ENCODE measurements at places on chromosomes 6 and 20.

DNA sequence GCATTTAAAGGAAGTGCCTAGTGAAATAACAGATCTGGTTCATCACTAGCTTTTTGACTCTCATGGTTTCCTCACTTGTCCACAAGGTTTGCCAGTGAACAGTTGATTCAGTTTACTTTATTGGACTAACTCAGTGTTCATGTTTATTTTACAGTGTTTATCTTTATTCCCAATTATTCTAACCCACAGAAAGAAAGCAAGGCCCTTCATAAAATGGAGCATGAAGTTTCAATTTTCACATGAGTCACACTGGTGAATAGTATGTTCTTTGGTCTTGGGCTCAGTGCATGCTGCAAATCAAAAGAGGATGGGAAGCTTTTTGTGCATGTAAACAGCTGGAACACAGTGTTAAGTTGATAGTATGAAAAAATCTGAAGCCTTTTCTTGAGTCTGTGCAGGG, 217.6 kb upstream of the HDDC2 start:
- DNase-seq, result no peak

- DNase-seq, result no peak
Observed at GRCh38 chr20:24146231-24146634, 157.7 kb upstream of the GGTLC1 start.

DNA sequence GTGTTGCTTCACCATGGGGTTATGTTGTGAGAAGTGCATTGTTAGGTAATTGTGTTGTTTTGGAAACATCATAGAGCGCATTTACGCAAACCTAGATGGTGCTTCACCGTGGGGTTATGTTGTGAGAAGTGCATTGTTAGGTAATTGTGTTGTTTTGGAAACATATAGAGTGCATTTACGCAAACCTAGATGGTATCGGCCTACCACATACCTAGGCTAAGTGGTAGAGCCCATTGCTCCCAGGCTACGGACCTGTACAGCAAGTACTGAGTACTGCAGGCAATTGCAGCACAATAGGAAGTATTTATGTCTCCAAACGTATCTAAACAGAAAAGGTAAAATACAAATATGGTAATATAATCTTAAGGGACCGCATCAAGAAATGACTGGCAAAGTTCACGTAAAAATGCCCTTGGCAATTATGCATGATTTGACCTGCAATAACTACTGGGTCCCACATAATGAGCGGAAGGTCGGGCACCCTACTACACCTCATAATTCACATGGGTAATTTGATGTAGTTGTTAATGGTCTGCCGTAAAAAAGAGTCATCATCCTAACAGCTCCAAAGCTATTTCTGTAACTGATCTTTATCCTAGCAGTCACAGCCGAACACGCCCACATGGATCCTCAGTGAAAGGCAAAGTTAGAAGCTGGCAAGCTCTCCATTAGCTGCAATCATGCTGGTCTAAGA, 76.0 kb downstream of the RSPH3 start:
- no peak for DNase-seq

- no peak for DNase-seq
Observed at GRCh38 chr20:51363378-51363777, 179.1 kb downstream of the NFATC2 start.
